Camera-type eye (tissue), 1 donor: ENCODE measurements at places on chromosomes 11 and 22. TPM values are rescaled to one million over a fixed set of nuclear protein-coding genes. Genes with fewer than 3 reads are reported as not detected.

The MRGPRX2 gene
- total RNA-seq: not detected

The SPTBN2 gene
- 98.3 TPM for total RNA-seq

The CENPM gene
- total RNA-seq: 11.3 TPM

The WBP2NL gene
- total RNA-seq: 8.6 TPM

The CASP1 gene
- total RNA-seq: 6.8 TPM

The TMEM45B gene
- total RNA-seq: not detected

The NCF4 gene
- total RNA-seq: 5.1 TPM

The DDTL gene
- total RNA-seq: not detected

The FZD4 gene
- 35.6 TPM for total RNA-seq

The HEPACAM gene
- 1.1 TPM for total RNA-seq

The MCAM gene
- total RNA-seq: 546 TPM

The SLC17A6 gene
- 13.5 TPM for total RNA-seq

The RIMBP3C gene
- 1.2 TPM for total RNA-seq

The DGAT2 gene
- 5.2 TPM for total RNA-seq

The OR51G1 gene
- total RNA-seq: not detected

The PLAAT5 gene
- total RNA-seq: 2.7 TPM

The DCDC1 gene
- total RNA-seq: 34.7 TPM

The OR51B5 gene
- total RNA-seq: 0.99 TPM
